ENCODE measurements at places on chromosomes 1 and 21.

- no peak for DNase-seq
Measured at GRCh38 chr1:236377832-236378535, 16.1 kb upstream of the EDARADD start.

DNA sequence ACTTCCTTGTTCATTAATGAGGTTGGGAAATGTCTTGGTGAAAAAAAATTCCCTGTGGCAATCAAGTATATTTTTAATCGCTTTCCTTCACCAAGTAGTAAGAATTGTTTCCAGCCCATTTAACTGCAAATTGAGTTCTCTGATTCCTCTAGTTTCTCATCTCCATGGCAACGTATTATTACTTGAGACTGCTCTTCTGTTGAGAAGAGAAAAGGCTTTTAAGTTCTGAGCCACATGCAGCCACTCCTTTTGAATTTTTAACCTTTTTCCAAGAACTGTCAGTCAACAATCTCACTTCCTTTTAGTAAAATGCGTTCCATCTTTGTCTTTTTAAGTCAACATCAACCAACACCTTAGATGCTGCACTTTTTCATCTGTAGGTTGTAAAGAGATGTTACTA, 75.7 kb upstream of the KIAA1614 start:
- DNase-seq = no peak

- DNase-seq = no peak
Measured at GRCh38 chr1:225689882-225690459, 37.0 kb upstream of the ENAH start.

DNA sequence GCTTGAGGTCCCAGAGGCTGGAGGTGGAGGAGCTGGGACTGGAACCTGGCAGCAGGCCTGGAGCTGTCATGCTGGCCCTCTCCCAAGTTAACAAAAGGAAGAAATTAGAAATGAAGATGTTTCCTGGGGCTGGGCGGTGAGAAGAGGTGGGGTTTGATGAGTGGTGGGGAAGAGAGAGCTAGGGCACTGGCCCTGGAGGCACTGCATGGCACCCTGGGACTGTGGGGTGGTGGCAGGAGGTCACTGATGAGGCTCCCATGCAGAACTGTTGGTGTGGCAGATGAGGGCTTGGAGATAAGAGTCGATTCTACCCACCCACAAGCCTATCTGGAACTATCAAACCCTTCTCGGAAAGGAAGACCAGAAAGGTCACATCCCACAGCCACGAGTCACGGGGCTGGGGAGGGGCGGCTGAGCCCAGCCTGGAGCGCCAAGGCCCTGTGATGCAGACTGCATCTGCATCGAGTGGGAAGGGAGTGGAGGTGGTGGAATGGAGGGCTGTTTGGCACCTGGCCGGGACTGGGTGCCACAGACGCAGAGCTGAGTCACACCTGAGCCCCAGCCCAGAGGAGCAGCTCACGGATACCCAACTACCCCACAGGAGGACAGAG, 29.4 kb downstream of the MRPL37 start:
- DNase-seq = no peak

DNA sequence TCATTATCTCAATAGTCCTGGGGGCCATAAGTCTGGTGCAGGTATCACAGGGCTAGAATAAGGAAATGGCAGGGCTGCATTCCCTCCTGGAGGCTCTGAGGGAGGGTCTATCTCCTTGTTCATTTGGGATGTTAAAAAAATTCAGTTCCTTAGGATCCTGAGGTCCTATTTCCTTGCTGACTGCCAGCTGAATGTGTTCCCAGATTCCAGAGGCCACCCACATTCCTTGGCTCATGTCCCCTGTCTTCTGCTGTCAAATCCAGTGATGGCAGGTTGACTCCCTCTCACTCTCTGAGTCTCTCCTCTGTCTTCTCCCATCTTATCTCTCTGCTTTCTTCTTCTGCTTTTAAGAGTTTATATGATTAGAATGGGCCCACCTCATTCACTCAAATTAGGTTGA, 400.6 kb downstream of the PTPRU start:
- no peak for DNase-seq

- DNase-seq = peak; percentile 36
Measured at GRCh38 chr1:119885903-119886783, 10.2 kb downstream of the ADAM30 start.

- no peak for DNase-seq
Measured at GRCh38 chr1:98364544-98364943, 297.0 kb upstream of the SNX7 start.

DNA sequence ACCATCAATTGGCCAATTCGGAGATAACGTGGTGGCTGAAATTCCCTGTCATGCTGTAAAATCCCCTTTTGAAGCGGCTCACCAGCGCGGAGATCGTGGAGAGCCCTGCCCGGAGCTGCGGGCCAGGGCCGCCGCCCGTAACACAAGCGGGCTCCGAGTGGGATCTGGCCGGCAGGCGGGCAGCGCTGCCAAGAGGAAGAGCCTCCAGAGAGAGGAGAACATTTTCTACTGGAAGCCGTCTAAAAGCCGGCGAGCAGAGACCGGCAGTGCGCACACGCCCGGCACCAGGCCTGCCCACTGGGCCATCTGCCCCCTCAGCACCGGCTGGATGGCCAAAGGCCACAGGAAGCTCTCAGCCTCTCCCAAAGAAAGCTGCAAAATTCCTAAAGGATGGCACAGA, 15.5 kb downstream of the SSBP3 start:
- no peak for DNase-seq

DNA sequence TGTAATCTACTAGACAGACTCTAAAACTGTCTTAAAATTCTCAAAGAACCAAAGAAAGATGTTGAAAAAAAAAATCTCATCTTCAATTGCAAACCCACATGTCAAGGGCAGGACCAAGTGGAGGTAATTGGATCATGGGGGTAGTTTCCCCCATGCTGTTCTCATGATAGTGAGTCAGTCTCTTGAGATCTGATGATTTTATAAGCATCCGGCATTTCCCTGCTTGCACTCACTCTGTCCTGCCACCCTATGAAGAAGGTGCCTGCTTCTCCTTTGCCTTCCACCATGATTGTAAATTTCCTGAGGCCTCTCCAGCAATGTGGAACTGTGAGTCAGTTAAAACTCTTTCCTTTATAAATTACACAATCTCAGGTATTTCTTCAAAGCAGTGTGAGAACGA, 257.0 kb downstream of the HHIPL2 start:
- DNase-seq = no peak

DNA sequence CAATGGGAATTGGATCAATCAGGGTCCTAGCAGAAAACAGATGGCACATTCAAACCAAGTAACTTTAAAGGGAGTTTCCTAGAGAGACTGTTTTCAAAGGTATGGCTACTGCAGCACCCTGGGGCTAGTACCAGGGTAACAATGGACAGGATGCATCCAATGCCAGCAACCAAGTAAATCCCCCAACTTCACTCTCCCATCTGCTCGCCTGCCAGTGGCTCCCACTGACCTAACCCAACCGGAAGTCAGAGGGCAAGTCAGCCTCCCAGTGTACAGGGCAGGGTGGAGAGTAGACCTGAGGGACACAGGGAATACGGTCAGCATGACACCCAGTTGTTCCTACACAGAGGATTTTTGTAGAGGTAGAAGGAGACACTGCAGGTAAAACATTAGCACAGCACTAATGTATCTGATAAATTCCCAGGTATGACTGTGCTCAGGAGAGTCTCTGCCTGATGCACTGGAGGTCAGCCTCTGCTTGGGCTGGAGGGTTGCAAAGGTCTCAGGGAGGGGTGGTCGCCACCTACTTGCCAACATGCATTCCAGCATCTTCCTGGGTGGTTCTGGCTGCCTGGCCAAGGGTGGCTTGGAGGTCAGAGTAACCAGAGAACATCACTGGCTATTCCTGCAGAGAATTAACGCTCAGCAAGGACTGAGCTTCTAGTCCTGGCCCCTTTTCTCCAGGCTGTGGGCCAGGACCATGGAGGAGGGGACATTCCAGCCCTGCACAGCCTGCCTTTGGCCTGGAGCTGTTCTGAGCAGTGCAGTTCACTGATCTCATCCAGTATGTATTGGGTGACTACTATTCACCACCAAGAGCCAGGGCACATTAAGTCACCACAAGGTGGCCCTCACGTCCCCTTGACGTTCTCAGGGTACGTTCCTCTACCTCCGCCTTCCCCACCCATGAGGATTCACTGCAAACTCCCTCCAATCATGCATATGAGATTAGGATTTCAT, 5.1 kb upstream of the GJA4 start:
- no peak for DNase-seq

DNA sequence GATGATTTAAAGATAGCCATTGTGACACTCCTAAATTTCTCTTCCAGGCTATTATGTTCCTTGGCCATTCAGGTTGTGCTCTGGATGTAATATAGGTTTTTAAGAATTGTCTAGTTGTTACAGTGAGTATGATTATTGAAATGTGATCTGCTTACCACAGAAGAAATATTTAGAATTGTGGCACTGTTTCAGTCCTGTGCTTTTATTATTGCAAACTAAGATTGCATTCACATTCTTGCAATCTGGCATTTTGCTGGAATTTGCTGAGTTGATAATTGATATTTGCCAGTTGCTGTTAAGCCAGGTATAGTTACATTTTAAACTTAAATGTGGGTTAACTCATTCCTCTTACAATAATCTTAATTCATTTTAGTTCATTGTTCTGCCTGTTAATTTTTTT, 22.3 kb downstream of the EXO1 start:
- DNase-seq = no peak

DNA sequence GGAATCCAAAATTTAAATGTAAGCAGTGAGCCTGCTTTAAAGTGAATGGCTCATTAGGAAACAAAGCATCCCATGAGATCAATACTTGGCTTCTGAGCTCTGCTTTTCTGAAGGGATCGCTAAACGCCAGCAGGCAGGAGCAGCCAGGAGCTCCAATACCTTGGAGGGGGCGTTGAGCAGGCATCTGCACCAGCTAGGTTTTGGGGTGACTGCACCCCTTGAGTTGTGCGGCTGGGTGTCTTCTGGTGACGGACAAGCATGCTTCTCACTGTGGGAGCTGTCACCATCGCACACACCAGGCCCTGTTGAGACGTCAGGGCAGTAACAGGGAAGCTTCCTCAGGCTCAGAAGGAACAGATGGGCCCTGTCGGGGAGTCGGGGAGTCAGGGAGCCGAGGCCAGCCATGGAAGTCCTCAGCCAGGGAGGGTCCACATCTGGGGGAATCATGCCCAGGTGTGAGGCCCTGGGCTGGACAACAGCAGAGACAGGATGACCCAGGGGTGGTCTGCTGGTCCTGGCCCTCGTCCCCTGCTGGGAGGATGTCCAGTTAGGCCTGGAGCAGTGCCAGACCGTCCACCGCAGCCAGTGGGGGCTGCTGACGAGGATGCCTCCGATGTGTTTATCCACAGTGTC, 57.9 kb upstream of the ADARB1 start:
- DNase-seq = peak; percentile 4

Measured in left colon (tissue), 2 donors.